A549 treated with GW870086 at 1 μM for 4 hours (cell line): ENCODE measurements at places on chromosomes 16 and 17. TPM values are rescaled to one million over a fixed set of nuclear protein-coding genes. Genes with fewer than 3 reads are reported as not detected.

The RNF112 gene
- 0.26 to 0.71 TPM (median 0.42 TPM) in 5 replicates for total RNA-seq

The HSD17B2 gene
- total RNA-seq = 0.11 to 0.25 TPM (median 0.12 TPM) in 3 of 5 replicates, not detected in the others

The CDH5 gene
- 0.12 to 0.23 TPM (median 0.18 TPM) in 5 replicates for total RNA-seq

The PSKH1 gene
- 12.7 to 18.9 TPM (median 14.8 TPM) in 5 replicates for total RNA-seq

The MBTPS1 gene
- 38.7 to 46.5 TPM (median 43.8 TPM) in 5 replicates for total RNA-seq

The CRYM gene
- total RNA-seq = 1.2 to 2.5 TPM (median 1.8 TPM) in 5 replicates

The CAVIN1 gene
- 377 to 438 TPM (median 432 TPM) in 5 replicates for total RNA-seq

The KRT27 gene
- total RNA-seq = not detected in 5 replicates

The MYH3 gene
- total RNA-seq = 0.68 to 1.5 TPM (median 1.1 TPM) in 5 replicates

The ARMC7 gene
- total RNA-seq = 17.1 to 20.9 TPM (median 18.8 TPM) in 5 replicates

The NEUROD2 gene
- not detected in 5 replicates for total RNA-seq

The TBC1D3B gene
- total RNA-seq = 2.4 to 3.3 TPM (median 3.0 TPM) in 5 replicates

The ITGAD gene
- 0.07 TPM in 1 of 5 replicates, not detected in the others for total RNA-seq

The NOXO1 gene
- total RNA-seq = 0.25 to 0.58 TPM (median 0.37 TPM) in 3 of 5 replicates, not detected in the others

The ADAP2 gene
- 2.6 to 3.7 TPM (median 3.2 TPM) in 5 replicates for total RNA-seq

The CCDC200 gene
- total RNA-seq = not detected in 5 replicates

The SLC38A8 gene
- total RNA-seq = not detected in 5 replicates

The SYNGR3 gene
- total RNA-seq = 5.5 to 8.3 TPM (median 8.1 TPM) in 5 replicates

The AGRP gene
- not detected in 5 replicates for total RNA-seq

The MRPL28 gene
- 114 to 136 TPM (median 133 TPM) in 5 replicates for total RNA-seq

The EPOP gene
- total RNA-seq = 9.8 to 13.2 TPM (median 12.6 TPM) in 5 replicates

The NPIPB9 gene
- total RNA-seq = 1.3 to 1.7 TPM (median 1.4 TPM) in 5 replicates

The FAM20A gene
- 0.07 TPM in 2 of 5 replicates, not detected in the others for total RNA-seq

The C16orf89 gene
- total RNA-seq = not detected in 5 replicates

The COX4I1 gene
- 769 to 818 TPM (median 778 TPM) in 5 replicates for total RNA-seq
